ENCODE measurements at places on chromosomes 6 and 20. TPM values are rescaled to one million over a fixed set of nuclear protein-coding genes. Genes with fewer than 3 reads are reported as not detected.

DNA sequence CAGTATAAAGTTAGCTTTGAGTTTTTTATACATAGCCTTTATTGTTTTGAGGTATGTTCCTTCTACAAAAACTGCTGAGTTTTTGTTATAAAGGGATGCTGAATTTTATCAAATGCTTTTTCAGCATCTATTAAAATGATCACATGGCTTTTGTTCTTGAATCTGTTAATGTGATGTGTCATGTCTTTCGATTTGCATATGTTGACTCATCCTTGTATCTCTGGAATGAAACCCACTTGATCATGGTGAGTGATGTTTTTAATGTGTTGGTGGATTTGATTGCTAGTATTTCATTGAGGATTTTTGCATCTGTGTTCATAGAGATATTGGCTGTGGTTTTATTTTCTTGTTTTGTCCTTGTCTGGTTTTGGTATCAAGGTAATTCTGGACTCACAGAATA lies 24.7 kb upstream of the BLCAP start:
- no peak for DNase-seq

GRCh38 chr20:26216025-26216424 lies 519.4 kb upstream of the ZNF337 start:
- DNase-seq: no peak

GRCh38 chr6:31657406-31658157 lies 1.9 kb downstream of the APOM start:
- no peak for DNase-seq

DNA sequence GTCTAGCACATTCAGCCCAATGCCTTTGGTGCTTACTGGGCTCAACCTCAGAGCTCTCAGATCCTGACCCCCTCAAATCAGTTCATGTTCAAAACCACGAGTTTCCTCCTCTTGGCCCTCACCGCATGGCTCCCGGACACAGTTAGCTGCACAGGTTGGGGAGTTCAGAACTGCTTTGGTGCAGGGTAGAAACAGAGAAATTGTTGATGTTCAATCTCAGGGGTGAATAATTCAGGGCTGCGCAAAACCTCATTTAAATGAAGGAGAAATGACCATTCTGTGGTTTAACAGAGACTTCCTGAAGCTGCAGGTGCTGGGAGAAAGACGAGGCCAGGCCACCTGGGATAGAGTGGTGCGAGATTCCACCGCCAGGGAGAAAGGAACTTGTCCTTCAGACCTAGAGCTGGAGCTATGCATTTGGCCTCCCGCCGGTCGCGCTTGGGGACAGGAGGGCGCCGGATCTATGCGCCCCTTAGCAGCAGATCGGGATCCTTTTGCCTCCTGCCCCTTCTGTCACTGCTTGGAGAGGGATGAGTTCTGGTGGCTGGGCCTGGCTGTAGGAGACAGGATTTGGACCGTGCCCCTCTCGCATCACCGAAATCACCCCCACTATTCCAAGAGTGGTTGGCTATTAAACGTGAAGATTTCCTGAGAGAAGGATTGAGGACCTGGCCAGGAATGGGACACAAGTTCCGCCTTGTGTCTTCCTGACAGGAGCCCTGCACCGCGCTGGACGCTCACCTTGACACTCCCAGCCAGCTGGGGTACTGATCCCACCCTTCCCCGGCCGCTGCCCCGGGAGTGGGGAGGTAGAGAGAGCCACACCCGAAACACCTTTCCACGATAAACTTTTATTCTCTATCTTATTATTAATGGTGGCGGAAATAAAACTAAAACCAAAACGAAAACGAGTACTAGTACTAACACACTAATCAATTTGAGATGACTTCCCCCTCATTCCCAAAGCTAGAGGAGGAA lies 767 bp upstream of the PAX1 start:
- no peak for DNase-seq

- no peak for DNase-seq
Measured at GRCh38 chr6:107618672-107619071, 128.8 kb downstream of the SOBP start.

DNA sequence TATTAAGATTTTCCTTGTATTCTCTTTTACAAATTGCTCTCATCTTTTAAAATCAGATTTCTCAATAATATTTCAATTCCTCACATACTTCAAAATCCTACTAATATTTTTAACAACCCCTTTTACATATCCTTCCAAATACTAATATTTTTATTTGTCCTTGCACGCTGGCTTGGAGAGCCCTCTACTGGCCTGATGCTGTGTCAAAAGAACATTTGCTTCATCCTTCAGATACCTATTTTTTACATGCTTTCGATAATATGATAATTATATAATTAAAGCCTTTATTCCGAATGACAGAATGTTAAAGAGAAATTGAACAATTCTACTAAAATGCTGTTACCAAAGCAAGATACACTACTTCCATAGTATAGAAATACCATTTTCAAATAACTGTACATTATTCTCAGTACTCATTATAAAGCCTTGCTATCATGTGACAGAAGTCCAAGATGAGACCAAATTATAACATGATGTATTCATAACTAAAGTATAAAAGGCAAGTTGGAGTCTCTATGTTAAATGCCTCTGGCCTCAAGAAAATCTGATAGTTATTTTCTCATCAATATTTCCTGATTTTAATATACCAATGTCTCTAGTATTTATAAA lies 39.0 kb upstream of the PLN start:
- DNase-seq: no peak

- DNase-seq: peak; percentile 80
Measured at GRCh38 chr6:41066867-41067304, 5.3 kb downstream of the OARD1 start.

GRCh38 chr6:153729189-153729588 lies 309.9 kb upstream of the OPRM1 start:
- DNase-seq: no peak

DNA sequence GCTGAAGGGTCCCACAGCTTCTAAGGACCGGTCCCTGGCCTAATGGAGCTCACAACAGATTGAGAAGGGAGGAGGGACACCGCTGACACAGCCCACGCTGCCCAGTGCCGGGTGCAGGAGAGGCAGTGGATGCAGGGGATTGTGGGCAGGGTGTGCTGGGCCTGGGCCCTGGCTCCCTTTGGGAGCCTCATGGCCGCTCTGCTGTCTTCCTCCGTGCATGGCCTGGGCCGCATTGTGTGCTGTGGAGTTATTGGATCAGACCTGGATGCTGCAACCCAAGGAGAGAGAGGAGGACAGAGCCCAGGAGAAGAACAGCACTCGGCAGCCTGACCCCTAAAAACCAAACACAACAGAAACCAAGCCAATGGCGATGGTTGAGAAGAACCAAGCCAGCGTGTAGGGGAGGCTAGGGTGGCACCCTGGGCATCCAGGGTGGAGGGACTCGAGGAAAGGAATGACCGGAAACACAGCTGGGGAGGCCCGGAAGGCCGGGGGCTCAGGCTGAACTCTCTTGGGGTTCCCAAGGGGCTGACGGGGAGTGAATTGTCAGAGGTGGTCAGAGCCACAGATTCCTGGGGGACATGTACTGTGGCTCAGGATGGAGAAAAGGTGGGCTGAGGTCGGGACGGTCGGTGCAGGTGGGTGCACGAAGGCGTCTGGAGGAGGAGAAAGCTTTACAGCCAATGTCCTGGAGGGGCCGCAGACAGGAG lies 41.0 kb downstream of the ERMARD start:
- no peak for DNase-seq

DNA sequence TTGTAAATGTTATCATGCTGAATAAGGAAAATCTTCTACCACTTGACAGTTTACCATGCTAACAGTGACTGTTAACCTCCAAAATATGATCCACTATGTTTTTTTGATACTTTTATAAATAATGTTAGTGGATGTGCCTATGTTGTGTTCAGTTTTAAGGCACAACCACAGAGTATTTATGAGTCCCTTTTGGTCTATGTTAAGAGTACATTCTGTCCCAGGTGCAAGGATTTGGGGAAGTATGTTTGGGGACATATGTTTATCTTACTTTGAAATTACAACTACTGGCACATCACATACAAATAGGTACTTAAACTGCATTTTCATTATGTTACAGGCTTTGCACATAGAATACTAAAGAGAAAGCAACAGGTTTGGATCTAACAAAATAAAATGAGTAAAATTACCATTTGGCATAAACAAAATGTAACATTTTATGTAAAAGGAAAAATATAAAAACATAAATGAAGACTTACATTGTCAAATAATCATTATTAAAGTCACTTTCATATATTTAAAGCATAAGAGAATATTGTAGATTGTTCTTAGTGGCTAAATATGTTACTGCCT lies 71.2 kb downstream of the SESN1 start:
- DNase-seq: no peak

- no peak for DNase-seq
Measured at GRCh38 chr6:82095091-82095490, 152.5 kb downstream of the IBTK start.

- DNase-seq: no peak
Measured at GRCh38 chr6:38773338-38773737, 58.2 kb downstream of the DNAH8 start.

- DNase-seq: no peak
Measured at GRCh38 chr20:42484790-42485375, 704.8 kb downstream of the PTPRT start.

GRCh38 chr6:165599121-165599520 lies 63.9 kb downstream of the PDE10A start:
- DNase-seq: no peak

DNA sequence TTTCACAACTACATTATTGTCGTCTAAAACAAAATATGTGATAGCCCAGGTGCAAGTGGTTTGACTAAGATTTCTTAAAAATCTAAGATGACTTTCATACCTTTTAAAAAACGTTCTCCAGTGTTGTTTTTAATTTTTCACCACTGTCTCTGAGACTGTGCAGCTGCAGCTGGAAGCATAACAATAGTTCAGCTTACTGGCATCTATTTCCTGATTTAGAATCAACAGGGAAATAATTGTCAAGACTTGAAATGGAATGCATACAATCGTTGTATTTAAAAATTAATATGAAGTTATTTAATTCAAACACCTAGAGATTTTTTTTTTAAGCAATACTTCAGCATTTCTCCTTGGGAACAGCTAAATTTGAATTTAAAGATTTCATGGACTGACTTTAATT lies 982.0 kb upstream of the EPHA7 start:
- no peak for DNase-seq

- DNase-seq: no peak
Measured at GRCh38 chr20:31560094-31560745, 44.9 kb upstream of the ID1 start.

DNA sequence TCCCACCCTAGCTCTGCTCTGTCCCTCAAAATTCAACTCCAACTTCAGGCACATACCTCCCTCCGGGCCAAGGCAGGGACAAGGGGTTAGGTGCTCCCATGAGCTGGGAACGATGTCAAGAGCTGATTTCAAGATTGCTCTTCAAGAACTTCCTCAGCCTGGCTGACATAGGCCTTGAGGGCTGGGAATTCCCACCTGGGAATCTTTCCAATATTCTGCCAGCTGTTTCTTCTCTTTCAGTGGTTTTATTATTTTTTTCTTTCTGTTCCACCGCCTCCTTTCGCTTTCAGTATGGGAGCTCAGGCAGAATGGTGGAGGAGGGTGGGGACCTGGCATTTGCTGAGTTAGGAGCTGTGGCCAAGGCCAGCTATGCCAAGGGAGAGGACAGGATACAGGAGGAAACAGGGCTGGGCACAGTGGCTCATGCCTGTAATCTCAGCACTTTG lies 33.7 kb downstream of the SRSF3 start:
- DNase-seq: no peak

DNA sequence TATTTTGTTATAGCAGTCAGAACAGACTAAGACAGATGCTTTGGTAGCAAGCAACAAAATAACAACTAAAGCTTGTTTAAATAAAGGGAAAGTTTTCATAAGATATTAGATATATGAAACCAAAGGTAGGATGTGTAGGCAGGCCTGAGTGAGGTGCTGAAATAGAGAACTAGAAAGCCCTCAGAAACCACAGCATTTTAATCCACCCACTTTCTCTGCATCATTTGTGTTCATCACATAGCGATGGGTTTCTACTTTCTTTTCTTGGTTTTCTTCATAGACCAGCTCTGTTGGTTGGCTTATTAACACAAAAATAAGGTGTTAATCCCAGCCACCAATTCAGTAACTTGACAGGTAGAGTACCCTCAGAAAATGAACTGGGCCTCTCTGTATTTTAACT lies 58.6 kb downstream of the RPS12 start:
- DNase-seq: no peak

- no peak for DNase-seq
Measured at GRCh38 chr6:29825848-29826247, 1.8 kb upstream of the HLA-G start.

DNA sequence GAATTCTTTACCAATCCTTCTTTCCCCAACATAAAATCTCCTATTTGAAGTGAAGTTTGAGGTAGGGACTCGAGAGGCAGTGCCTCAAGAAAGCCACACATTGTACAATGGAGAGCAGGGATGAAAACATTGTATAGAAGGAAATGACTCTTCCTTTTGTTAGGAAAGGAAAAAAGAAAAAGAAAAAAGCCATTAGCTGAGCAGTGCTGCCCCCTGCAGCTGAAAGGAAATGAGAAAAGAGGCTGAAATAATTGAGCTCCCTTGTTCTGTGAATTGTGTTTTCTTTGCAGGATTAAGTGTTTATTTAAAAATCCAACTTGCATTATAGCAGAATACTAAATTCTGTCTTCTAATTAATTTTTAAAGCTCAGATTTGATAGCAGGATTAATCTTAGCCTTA lies 162.9 kb upstream of the SASH1 start:
- DNase-seq: no peak

- DNase-seq: no peak
Measured at GRCh38 chr20:47315339-47316056, 41.0 kb downstream of the ZMYND8 start.

GRCh38 chr6:156735751-156736150 lies 41.4 kb upstream of the ARID1B start:
- no peak for DNase-seq

GRCh38 chr6:156988276-156989158 lies 211.3 kb downstream of the ARID1B start:
- DNase-seq: peak; percentile 8

DNA sequence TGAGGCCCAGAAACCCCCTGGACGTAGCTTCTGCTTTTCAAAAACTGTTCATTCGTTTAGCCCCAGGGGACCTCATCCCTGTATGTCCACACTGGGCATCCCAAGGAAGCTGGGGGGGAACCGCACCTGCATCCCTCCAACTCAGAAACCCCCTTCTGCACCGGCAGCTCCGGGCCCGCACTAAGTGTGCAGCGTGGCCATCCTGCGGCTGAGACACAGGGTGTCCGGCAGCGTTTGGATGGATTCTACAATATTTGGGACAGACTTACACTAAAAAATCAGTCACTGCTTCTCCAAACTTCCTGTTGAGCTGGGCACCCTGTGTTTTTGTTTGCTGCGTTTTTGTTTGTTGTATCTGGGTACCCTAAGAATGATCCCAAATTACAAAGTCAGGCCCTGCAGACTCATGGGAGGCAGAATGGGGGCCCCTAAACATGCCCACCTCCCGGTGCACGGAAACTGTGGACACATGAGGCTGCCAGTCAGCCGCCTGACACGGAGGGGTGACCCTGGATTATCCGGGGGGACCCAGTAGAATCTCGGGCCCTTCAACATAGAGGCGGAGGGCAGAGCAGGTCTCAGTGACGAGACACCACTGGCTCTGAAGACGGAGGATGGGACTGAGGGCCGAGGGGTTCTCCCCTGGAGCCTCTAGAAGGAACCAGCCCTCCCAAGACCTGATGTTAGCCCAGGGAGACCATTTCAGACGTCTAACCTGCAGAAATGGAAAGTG lies 88.2 kb upstream of the BHLHE23 start:
- DNase-seq: no peak

BPHL gene
- polyA plus RNA-seq: 35.0 TPM

ADGRF1 gene
- polyA plus RNA-seq: 0.08 TPM

ABT1 gene
- 10.4 TPM for polyA plus RNA-seq

NOTCH4 gene
- polyA plus RNA-seq: 25.1 TPM

DACT2 gene
- polyA plus RNA-seq: 1.6 TPM

PDE7B gene
- 7.1 TPM for polyA plus RNA-seq

KHDRBS2 gene
- not detected for polyA plus RNA-seq

ZNF334 gene
- polyA plus RNA-seq: 11.8 TPM

EEF1A2 gene
- 1,012 TPM for polyA plus RNA-seq

PCMTD2 gene
- 70.6 TPM for polyA plus RNA-seq
